Myocyte (in vitro differentiated cells): ENCODE measurements at places on chromosomes 1 and 21. TPM values are rescaled to one million over a fixed set of nuclear protein-coding genes. Genes with fewer than 3 reads are reported as not detected.

The LYPD8 gene
- total RNA-seq = not detected in 2 replicates

The SDC3 gene
- 15.7 and 17.6 TPM in 2 replicates for total RNA-seq

The ALPL gene
- total RNA-seq = 14.9 and 15.1 TPM in 2 replicates

The TMEM269 gene
- total RNA-seq = 0.03 and 0.05 TPM in 2 replicates

The TFB2M gene
- 16.0 and 16.5 TPM in 2 replicates for total RNA-seq

The PLEKHA6 gene
- 16.7 and 18.7 TPM in 2 replicates for total RNA-seq

The IGSF9 gene
- total RNA-seq = 0.16 TPM in 1 of 2 replicates, not detected in the other

The CNN3 gene
- 274 and 305 TPM in 2 replicates for total RNA-seq

The FAM3B gene
- total RNA-seq = not detected in 2 replicates

DNA sequence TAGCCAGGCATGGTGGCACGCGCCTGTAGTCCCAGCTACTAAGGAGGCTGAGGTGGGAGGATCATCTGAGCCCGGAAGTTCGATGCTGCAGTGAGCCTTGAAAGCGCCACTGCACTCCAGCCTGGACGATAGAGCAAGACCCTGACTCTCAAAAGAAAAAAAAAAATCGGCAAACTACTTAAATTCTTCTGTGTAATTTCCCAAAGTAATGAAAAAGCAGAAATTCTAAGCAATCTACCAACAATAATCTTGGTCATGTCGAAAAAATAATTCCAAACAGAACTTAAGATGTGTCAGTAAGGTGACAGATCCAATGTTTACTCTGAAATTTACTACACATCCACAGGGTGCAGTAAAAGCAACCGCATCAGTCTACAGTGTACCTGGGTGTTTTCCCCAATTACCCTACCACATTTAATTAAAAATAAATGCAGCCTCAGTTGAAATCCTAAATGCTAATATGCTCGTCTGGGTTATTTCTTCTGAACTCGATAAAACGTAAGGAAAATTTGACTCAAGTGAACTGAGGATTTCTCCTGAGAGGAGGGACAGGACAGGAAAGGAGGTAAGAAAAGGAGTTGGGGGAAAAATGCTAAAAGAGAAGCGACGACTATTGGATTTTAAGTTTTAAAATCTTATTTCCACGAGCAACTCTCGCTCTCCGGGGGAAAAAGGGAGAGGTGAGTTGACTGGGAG, 801 bp downstream of the EPRS1 start:
- DNase-seq = peak; percentile 1

DNA sequence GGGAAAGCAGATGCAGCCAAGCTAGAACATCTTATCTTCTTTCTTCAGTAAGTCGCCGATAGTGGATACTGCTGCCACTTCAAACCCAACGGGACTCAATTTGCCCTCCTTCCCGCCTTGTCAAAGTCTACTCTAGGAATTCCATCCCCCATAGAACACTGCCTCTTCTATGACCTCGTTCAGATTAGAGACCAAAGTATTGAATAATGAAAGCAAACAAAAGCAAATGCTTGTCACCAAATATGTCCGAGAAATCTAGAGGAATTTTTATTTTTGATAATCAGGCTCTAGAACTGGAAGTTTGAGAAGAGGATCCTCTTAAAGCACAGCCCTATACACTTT, 853 bp upstream of the RRAGC start:
- DNase-seq = no peak

- peak; percentile 76 for DNase-seq
These were observed 1.3 kb downstream of the ZBTB7B start for GRCh38 chr1:155003766-155004351.

- DNase-seq = peak; percentile 66
These were observed 283.6 kb upstream of the USP25 start for GRCh38 chr21:15446223-15446622.

DNA sequence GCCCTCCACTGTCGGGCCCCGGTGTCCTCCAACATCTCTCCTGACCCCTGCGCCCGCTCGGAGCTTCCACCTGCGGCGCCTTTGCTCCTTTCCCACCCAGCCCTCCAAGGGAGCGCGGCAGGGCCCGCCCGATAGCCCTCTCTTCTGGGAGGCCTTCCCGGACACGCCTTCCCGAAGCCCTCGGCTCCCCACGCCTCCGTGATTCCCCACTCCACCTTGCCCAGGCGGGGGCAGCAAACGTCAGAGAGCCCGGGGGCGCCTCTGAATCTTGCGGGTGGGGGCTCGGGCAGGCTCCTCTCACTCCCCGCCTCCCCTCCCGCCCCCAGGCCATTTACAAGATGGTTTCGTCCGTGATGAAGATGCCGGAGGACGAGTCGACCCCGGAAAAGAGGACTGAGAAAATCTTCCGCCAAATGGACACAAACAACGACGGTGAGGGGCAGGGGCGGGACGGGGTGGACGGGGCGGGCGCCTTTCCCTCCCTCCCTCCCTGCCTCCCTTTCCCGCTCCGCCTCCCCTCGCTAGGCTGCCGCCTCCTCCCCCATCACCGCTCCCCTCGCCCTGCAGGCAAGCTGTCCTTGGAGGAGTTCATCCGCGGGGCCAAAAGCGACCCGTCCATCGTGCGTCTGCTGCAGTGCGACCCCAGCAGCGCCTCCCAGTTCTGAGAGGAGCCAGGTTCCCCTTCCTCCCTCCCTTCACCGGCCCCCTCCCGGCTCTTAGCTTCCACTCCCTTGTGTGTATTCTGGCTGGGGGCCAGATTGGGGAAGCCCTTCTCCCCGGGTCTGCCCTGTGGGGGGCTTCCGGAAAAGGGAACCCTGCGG, 7.1 kb downstream of the HPCA start:
- peak; percentile 11 for DNase-seq

- peak; percentile 48 for DNase-seq
These were observed 2.8 kb upstream of the EFHD2 start for GRCh38 chr1:15406614-15407559.

DNA sequence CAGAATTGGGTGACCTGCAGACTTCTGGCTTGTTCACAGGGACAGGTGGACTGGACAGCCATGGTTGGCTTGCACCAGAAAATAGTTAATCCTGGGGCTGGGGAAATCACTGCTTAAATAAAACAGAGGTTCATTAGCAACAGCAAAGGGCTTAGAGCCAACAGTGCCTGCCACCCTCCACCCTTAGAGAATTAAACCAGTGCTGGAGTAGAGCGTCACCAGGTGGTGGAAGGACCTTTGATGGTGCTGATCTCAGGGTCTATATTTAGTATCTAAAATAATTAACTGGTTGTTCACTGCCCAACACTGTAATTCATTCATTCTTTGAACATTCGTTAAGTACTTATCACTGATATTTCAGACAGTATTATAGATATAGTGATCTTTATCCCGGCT, 34.7 kb upstream of the PDE9A start:
- no peak for DNase-seq

DNA sequence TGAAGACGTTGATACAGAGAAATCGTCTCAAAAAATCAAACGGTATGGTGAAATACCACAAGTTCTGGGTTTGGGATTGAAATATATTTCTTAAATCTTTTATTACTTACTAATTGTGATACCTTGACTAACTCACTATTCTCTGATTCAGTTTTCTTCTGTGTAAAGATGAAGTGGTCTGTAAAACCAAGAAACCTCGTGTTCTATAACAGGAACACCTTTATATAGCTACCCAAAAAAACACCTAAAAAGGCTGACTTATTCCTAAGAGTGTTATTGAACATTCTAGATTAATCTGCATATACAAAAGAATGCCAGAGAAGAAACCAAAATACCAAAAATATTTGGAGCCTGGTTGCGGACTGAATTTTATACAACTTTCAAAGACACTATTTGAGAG, 721 bp downstream of the LRRIQ3 start:
- no peak for DNase-seq

DNA sequence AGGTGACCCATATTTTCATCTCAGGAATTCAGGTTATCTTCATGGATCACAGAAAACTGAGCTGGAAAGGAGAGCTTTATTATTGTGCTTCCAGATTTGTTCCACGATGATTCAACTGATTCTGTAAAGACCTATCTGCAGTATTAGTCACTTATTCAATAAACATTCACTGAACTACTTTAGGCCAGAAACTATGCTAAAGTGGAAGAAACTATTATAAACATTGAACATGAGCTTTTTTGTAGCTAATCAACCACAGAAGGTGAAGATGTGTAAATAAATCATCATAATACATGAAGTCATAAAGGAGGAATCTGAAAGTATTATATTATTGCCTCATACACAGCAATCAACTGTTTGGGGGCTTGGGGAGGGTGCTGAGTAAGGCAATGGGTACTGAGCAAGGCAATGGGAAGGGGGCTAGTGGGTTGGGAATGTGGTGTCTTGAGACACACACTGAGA, 30.6 kb upstream of the EXO1 start:
- DNase-seq = no peak

- no peak for DNase-seq
These were observed 25.0 kb upstream of the TTC39A start for GRCh38 chr1:51355382-51355781.

- DNase-seq = no peak
These were observed 21.3 kb downstream of the OVAAL start for GRCh38 chr1:180579961-180580611.

- DNase-seq = peak; percentile 99
These were observed at the start of gene ATP5IF1 for GRCh38 chr1:28235755-28236655. Gene ATP5IF1 (plus strand): TSS chr1:28236124. CDS start chr1:28236184, 60 bp downstream.

GRCh38 chr1:94335950-94336349, 82.2 kb upstream of the ABCD3 start:
- DNase-seq = peak; percentile 90

GRCh38 chr1:171852272-171852671, 11.0 kb downstream of the DNM3 start:
- peak; percentile 17 for DNase-seq

DNA sequence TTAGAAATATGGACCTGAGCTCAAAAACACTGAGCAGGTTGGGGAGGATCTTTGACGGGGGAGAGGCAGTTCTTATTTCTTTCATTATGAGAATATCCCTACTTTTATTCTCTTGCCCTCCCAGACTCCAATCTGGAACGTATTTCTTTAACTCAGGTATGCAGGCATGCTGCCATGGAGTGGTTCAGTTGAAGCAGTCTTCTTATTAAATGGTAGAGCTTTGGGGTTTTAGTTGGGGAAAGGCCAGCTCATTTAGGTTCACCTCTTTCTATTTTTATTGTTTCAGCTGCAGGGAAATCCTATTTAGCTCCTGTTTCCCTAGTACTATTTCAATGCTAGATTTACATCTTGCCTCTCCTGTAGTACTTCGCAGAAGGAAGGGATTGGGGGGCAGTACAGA, 198.9 kb downstream of the TTLL7 start:
- no peak for DNase-seq

DNA sequence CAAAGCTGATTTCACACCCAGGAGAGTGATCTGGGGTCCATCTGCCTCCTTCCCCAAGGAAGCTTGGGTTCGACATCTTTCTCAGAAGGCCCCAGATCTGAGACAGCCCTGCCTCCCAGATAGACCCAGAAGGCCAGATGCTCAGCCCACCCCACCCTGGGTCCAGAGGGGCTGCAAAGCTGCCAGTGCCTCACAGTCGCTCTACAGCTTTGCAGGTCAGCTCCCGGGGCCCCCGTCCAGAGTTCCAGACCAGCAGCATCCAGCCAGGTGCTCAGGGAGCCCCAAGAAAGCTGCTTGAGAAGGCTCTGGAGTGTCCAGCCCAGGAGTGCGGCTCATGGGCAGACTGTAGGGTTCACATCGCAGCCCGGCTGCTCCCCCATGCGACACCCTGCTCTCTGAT, 142.8 kb upstream of the ARHGEF16 start:
- DNase-seq = no peak

GRCh38 chr1:16091296-16091695, 17.8 kb upstream of the FAM131C start:
- DNase-seq = no peak

DNA sequence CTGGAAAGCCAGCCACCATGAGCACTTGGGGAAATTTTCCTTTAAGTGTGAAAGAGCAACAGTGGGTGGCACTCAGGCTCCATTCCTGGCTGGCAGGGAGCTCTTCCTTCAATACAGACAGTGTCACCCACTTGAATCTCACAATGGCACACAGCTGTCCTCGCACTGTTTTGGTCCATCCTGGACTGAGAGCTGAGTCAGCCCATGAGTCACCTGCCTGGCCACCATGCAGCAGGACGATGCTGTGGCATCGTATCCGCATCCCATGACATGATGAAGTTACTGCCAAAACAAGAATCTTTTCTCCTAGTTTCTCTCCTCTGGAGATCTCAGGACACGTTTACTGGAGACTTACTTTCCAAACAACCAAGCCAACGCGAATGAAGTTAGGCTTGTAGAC, 6.0 kb downstream of the TMPRSS2 start:
- DNase-seq = peak; percentile 59

DNA sequence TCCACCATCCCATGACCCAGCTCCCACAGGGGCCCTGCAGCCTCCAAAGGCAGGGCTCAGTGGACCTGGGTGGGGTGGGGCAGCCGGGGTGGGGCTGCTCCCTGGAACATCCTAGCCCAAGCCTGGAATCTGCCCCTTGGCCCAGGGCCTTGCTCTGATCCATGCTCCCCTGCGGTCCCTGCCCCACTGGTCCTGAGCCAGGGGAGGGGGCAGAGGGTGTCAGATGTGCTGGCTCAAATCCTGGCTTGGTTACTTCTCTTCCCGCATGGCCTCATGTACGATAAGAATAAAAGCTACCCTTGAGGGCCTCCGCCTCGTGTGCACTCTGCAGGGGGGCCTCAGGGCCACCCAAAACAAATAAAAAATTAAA, 819 bp downstream of the SLC25A34 start:
- peak; percentile 41 for DNase-seq
